ENCODE measurements at places on chromosomes 3 and 15.

DNA sequence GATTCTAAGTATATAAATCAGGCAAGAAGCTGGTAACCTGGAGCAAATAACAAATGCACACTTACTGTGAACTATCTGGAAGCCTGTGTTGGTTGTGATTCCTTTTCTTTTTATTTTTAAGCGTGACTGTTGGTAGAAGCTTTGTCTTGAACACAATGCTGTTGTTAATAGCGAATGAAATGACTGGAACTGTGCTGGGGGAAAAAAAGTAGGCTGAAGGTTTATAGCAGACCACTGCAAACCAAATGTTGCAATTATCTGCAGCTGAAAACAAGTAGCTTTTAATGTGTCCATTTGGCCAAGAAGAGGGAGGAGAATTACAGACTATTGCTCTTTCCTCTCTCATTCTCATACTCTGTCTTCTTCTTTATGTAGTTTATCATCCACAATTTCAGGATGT is 184.5 kb upstream of the DNAJC19 start:
- no peak for DNase-seq

- no peak for DNase-seq
These were observed 633.6 kb downstream of the ZNF385D start for GRCh38 chr3:21117370-21117769.

- DNase-seq: no peak
These were observed 764.3 kb upstream of the GOLIM4 start for GRCh38 chr3:168860028-168860427.

DNA sequence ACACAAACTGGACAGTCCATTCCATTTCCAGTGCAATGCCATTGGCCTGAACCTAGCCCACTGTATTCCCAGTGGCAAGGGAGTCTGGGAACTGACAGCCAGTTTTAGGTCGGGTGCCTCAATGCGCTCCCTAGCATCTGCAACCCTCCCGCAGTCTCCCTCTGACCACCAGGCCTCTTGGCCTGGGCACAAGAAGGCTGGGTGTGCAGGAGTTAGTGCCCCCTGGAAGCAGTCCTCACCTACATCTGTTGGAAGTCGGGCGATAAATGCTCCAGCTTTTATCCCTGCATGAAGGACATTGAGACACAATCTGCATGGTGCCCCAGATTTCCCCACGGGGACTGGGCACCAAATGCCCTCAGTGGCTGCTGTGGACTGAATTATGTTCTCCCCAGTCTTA is 12.7 kb downstream of the C3orf22 start:
- no peak for DNase-seq
